ENCODE measurements at places on chromosomes 5 and 9.

DNA sequence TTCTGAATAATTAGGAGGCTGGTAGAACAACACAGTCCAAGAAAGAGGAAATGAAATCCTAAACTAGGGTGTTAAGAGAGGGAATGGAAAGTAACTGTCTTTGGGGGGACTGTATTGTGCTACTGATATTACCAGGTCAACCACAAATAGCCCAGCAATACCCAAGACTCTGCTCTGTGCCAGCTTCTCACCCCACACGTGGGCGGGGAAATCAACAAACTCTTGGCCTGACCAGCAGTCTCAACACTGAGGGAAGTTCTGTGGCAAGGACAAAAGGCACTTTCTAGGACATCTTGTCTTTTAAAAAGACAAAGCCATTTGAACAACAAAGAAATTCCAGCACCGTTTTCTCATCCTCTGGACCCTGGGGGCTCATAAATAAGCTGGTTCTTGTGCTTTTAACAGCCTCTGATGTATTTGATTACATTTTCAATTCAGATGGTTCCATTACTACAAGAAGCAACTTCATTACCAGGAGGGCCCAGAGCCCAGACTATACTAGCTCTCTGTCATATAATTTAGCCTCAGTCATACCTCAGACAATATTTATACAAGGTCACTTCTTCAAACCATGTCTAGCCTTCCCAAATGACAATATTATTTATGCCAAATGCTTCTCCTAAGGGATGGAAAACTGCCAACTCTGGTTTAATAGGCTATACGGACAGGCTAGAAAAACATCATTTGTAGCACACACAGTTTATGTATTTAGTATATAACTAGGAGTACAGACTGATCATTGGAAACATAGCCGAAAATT, 297.8 kb downstream of the CWC27 start:
- no peak for DNase-seq

GRCh38 chr5:16066320-16066719, 113.3 kb downstream of the MARCHF11 start:
- no peak for DNase-seq

GRCh38 chr5:178530526-178530925, 59.7 kb downstream of the COL23A1 start:
- no peak for DNase-seq

- no peak for DNase-seq
Measured at GRCh38 chr9:135515083-135515951, 5.9 kb upstream of the LCN1 start.

GRCh38 chr9:121861501-121862180, 210.2 kb downstream of the DAB2IP start:
- DNase-seq, result no peak

GRCh38 chr5:136021016-136021405, 7.8 kb upstream of the TGFBI start:
- DNase-seq, result no peak

GRCh38 chr9:129964901-129965734, 77.9 kb downstream of the FNBP1 start:
- DNase-seq, result no peak

GRCh38 chr5:132002757-132003156, 8.7 kb downstream of the ACSL6 start:
- no peak for DNase-seq

DNA sequence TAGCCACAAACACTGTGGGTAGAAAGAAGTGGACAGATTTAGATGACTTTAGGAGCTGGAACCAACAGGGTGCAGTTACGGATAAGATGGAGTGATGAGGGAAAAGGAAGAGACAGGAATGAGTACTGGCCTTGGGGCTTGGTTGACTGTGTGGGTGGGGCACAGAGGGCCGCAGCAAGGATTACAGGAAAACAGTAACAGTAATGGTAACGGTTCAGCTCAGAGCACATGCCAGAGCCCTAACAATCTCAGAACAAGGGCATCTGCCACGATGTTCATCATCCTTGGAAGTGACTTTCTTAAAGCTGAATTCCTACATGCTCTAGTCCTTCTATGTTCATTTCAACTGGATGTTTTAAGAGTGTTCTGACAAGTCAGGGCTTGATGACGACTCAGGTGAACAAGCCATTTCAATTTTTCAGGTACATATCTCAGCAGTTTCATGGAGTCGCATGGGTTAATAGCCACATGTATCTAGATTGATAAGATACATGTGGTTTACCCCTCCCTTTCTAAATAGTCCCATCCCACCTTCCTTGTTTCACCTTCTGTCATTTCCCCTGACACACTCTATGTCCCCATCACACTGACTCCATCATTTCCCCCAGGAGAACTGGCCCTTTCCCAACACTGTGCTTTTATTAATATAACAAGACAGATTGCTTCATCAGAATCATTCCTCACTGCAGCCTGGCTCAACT, 65.0 kb downstream of the CEMIP2 start:
- no peak for DNase-seq

GRCh38 chr9:13244181-13244580, 35.3 kb downstream of the MPDZ start:
- DNase-seq, result no peak

- no peak for DNase-seq
Measured at GRCh38 chr5:149837680-149838269, 106.8 kb downstream of the PDE6A start.

DNA sequence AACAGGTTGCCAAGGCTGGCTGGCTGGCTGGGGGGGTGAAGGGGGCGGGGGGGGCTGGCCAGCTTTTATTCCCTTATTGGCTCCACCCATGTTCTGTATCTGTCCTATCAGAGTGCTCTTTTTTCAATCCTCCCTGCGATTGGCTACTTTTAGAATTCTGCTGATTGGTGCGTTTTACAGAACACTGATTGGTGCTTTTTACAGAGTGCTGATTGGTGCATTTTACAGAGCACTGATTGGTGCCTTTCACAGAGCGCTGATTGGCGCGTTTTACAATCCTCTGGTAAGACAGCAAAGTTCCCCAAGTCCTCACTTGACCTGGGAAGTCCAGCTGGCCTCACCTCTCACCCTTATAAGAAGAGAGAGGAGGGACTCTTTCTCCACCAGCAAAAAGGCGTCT, 175.9 kb downstream of the ERCC6L2 start:
- DNase-seq, result no peak

GRCh38 chr9:115278326-115279035, 160.5 kb upstream of the TNC start:
- no peak for DNase-seq

- peak; percentile 62 for DNase-seq
Measured at GRCh38 chr5:170632985-170633234, 129.1 kb downstream of the KCNIP1 start.

GRCh38 chr5:125129151-125129806, 382.8 kb upstream of the ZNF608 start:
- DNase-seq, result no peak

GRCh38 chr5:115486728-115487127, 57.8 kb downstream of the FEM1C start:
- DNase-seq, result no peak

GRCh38 chr9:38043931-38044623, 24.9 kb downstream of the SHB start:
- no peak for DNase-seq

DNA sequence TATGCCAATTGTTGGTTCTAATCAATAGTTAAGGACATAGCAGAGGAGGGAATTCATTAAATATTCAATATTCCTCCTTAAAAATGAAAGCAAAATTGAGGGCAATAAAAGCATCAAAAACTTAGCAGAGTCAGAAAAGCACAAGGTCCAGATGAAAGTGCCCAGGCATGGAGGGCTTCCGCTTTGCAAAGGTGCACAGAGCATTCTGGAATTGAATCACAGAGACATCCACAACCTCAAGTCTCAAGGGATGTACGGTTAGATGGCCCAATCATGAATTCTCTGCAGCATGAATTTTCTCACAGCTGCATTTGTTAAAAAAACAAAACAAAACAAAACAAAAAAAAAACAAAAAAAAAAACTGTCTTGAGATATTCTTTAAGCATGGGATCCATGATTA, 253.7 kb downstream of the SPOCK1 start:
- DNase-seq, result no peak

GRCh38 chr9:111766066-111766465, 28.7 kb downstream of the SHOC1 start:
- no peak for DNase-seq

GRCh38 chr9:89533411-89534095, 35.6 kb upstream of the SEMA4D start:
- DNase-seq, result no peak

GRCh38 chr5:170247363-170247762, 14.6 kb downstream of the C5orf58 start:
- no peak for DNase-seq

DNA sequence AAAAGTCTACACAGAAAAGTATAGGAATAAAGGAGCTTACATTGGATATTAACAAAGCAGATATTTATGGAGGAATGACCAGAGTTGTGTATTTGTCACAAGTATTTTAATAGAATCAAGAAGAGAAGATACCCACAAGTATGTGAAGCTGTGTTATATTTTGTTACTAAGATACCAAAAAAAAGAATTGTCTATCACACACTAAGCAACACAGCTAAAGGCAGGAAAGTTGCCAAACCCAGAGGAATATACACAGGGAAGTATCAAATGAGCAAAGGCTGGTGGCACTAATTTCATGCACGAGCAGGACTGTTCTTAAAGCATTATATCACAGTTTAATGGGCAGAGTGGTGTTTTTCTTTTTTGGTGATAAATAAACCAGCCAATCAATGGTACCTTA, 30.9 kb upstream of the RAI14 start:
- no peak for DNase-seq

DNA sequence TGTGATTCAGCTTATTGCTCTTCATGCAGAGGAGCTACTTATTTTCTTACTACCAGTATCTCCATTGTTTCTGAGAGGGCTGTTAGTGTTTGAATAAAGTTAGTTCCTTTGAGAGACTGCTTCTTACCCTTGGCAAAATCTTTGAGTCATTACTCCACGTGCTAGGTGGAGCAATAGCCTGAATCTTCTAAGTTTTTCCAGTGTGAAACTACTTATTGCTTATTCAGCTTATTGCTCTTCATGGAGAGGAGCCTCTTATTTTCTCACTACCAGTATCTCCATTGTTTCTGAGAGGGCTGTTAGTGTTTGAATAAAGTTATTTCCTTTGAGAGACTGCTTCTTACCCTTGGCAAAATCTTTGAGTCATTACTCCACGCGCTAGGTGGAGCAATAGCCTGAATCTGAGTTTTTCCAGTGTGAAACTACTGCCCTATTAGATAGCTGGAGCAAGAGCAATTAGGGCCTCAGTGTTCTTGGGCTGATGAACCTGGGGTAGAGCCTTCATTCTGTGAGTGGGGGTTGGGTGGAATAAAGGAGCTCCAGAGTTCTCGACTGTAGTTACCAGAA, 41.9 kb downstream of the GPBP1 start:
- no peak for DNase-seq

DNA sequence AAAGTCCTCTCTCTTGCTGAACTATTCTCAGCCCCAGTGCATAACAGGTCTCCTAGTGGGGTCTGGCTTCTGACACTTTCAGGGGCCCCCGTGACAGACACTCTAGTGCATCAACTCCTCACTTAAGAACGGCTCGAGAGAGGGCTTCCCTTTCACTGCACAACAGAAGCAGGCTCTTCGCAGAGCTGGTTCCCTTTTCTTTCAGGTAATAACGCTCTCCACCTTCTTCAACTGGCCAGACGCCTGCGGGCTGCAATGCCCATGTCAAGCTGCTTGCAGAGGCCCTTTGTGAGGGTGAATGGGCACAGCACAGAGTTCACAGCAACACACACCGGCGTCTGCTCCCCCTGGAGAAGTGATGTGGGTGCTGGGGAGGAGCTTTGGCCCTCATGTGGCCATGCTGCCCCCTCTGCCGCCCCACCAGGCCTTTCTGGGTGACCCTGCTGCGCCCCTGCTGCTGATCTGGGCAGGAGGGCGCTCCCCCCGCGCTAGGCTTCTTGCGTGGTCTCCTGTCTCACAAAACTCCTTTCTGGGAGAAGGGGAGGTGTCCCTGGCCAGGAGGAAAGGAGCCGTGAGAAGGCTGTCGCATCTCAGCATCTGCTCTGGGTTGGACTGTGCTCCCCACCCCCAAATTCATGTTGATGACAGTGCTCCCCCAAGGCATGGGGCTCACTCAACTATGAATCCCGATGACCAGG, 2.4 kb downstream of the MRPL36 start:
- DNase-seq, result no peak

- no peak for DNase-seq
Measured at GRCh38 chr5:79864364-79864763, 126.7 kb downstream of the MTX3 start.

GRCh38 chr9:27671636-27672035, 98.4 kb upstream of the C9orf72 start:
- no peak for DNase-seq

GRCh38 chr9:136975644-136976043, 1.7 kb upstream of the PTGDS start:
- peak; percentile 12 for DNase-seq

GRCh38 chr5:90909940-90910339, 351.3 kb downstream of the ADGRV1 start:
- no peak for DNase-seq

DNA sequence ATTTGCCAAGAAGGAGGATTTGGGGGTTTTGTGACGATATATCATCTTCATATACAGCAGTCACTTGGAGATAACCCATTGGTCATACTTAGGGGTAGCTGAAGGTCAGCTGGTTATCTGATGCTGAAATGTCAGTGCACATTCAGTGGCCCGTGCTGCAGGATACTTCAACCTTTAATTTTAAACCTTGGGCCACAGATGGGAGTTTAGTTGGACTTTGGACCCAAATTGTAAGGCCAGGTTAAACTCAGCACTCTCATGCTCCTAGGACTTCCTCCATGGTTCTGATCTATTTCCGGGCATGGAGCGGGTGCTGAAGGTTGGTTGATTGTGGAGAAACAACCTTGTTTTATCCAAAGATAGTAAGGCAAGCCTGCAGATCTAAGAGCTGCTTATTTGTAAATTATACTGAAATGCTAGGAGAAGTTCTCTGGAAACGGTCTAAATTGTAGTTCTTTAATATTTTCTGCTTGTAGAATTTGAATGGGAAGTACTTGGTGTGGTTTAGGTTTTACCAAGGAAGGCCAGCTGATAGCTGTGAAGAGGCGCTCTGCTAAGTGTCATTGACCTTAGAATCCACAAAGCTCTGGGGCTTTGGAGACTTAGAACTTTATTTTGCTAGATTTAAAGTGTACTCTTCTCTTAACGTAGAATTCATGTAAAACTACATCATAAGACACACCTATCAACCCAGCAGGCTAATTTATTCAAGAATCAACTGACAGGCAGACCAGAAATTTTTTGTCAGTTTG, 38.6 kb downstream of the SLC44A1 start:
- no peak for DNase-seq

GRCh38 chr9:37968228-37968701, 64.3 kb upstream of the SLC25A51 start:
- no peak for DNase-seq

DNA sequence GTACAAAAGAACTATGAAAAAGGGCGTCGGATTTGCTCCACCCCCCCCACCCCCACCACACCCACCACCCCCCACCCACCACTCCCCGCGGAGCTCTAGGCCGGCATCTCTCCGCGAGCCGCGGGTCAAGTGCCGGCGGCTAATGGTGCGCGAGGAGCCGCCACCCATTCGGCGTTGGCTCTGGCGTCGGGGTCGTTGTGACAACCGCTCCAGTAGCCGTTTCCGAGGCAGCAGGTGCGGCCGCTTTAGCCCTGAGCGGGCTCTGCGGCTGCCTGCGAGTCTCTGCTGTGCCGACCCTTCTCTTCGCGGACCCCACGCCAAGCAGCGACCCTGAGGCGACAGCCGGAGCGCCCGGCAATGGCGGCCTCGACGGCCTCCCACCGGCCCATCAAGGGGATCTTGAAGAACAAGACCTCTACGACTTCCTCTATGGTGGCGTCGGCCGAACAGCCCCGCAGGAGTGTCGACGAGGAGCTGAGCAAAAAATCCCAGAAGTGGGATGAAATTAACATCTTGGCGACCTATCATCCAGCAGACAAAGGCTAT, at the start of gene PPP1R2B:
Gene PPP1R2B, plus strand, starts transcription at position 90 of the 546 bp plus-strand sequence. Its CDS starts 268 bp downstream, at position 358.
- no peak for DNase-seq

- DNase-seq, result no peak
Measured at GRCh38 chr5:123696921-123697341, 185.0 kb downstream of the CSNK1G3 start.

Measured in stimulated activated CD4-positive, alpha-beta T cell treated with anti-CD3 and anti-CD28 coated beads, Interleukin-12 subunit alpha, Interleukin-12 subunit beta, amount 100 ng/mL, for 4 hours (primary cell).